ENCODE measurements at places on chromosomes 6 and 20. TPM values are rescaled to one million over a fixed set of nuclear protein-coding genes. Genes with fewer than 3 reads are reported as not detected.

ADAM33 gene
- 19.5 TPM for total RNA-seq

NFS1 gene
- 14.0 TPM for total RNA-seq

FLRT3 gene
- total RNA-seq, result 4.4 TPM

PTCRA gene
- not detected for total RNA-seq

COL10A1 gene
- 106 TPM for total RNA-seq

POM121L2 gene
- not detected for total RNA-seq

COX4I2 gene
- not detected for total RNA-seq

LIME1 gene
- 3.1 TPM for total RNA-seq

SPINT4 gene
- not detected for total RNA-seq

CCN5 gene
- total RNA-seq, result 1.3 TPM

STK38 gene
- total RNA-seq, result 21.4 TPM

TPBG gene
- 276 TPM for total RNA-seq

ZC3H12D gene
- 0.14 TPM for total RNA-seq

OR2J3 gene
- total RNA-seq, result not detected

C20orf202 gene
- not detected for total RNA-seq

DLK2 gene
- 0.57 TPM for total RNA-seq

SIRPB1 gene
- 2.2 TPM for total RNA-seq

NELFCD gene
- total RNA-seq, result 66.9 TPM

PYGB gene
- total RNA-seq, result 172 TPM

DPPA5 gene
- not detected for total RNA-seq

SFTA2 gene
- not detected for total RNA-seq

HLA-DQA2 gene
- not detected for total RNA-seq

COL12A1 gene
- 404 TPM for total RNA-seq

PSMB1 gene
- 265 TPM for total RNA-seq

CRYBG1 gene
- total RNA-seq, result 3.1 TPM

OXT gene
- total RNA-seq, result not detected

RCAN2 gene
- total RNA-seq, result 0.88 TPM

PPIL6 gene
- 1.8 TPM for total RNA-seq

INSM1 gene
- not detected for total RNA-seq

EYA2 gene
- total RNA-seq, result 0.57 TPM

SLC26A8 gene
- not detected for total RNA-seq

SLC24A3 gene
- 0.44 TPM for total RNA-seq

ABCC10 gene
- total RNA-seq, result 34.5 TPM

CPNE5 gene
- total RNA-seq, result 0.66 TPM

RBPJL gene
- total RNA-seq, result not detected

TSPO2 gene
- not detected for total RNA-seq

PPP1R3D gene
- 8.3 TPM for total RNA-seq

PTCHD4 gene
- 0.88 TPM for total RNA-seq

ZNF512B gene
- total RNA-seq, result 16.0 TPM

AVP gene
- total RNA-seq, result not detected
